Tongue (tissue), 3 donors: ENCODE measurements at places on chromosomes 16 and 17. TPM values are rescaled to one million over a fixed set of nuclear protein-coding genes. Genes with fewer than 3 reads are reported as not detected.

Gene MAP2K6
- total RNA-seq: 20.1 TPM

Gene SCIMP
- not detected for total RNA-seq

Gene CMTM2
- not detected for total RNA-seq

Gene ANTKMT
- total RNA-seq: 13.4 TPM

Gene EFNB3
- 2.3 TPM for total RNA-seq

Gene KIF2B
- total RNA-seq: not detected

Gene AXIN2
- total RNA-seq: 27.8 TPM

Gene RND2
- total RNA-seq: 0.92 TPM

Gene TBX6
- 1.4 TPM for total RNA-seq

Gene UTS2R
- 5.8 TPM for total RNA-seq

Gene UBFD1
- 145 TPM for total RNA-seq

Gene KREMEN2
- 5.6 TPM for total RNA-seq

Gene KRTAP4-4
- not detected for total RNA-seq

Gene GDPD1
- total RNA-seq: 3.4 TPM

Gene NDUFAF8
- 23.7 TPM for total RNA-seq

Gene SRCIN1
- total RNA-seq: 1.0 TPM

Gene CSH1
- not detected for total RNA-seq

Gene SLC2A4
- 75.2 TPM for total RNA-seq

Gene SMIM5
- total RNA-seq: 5.9 TPM

Gene TK1
- 19.5 TPM for total RNA-seq

Gene ITGB4
- total RNA-seq: 48.2 TPM

Gene NLK
- 13.2 TPM for total RNA-seq

Gene RRAD
- total RNA-seq: 23.3 TPM

Gene KCNJ2
- total RNA-seq: 19.1 TPM

Gene KRT20
- total RNA-seq: 0.51 TPM

Gene TEKT1
- not detected for total RNA-seq

Gene TMED6
- not detected for total RNA-seq

Gene SDF2
- 41.4 TPM for total RNA-seq

Gene SPN
- 0.62 TPM for total RNA-seq

Gene ACSF3
- total RNA-seq: 20.1 TPM

Gene MNT
- total RNA-seq: 10.2 TPM

Gene MSLN
- total RNA-seq: 5.3 TPM

Gene TP53TG3C
- total RNA-seq: not detected
